CD4-positive, alpha-beta T cell treated with Interleukin-15 for 4 hours (primary cell): ENCODE measurements at places on chromosomes 7 and 10.
A peak's percentile ranks its signal among the peaks of the same experiment; 100 is the strongest.

DNA sequence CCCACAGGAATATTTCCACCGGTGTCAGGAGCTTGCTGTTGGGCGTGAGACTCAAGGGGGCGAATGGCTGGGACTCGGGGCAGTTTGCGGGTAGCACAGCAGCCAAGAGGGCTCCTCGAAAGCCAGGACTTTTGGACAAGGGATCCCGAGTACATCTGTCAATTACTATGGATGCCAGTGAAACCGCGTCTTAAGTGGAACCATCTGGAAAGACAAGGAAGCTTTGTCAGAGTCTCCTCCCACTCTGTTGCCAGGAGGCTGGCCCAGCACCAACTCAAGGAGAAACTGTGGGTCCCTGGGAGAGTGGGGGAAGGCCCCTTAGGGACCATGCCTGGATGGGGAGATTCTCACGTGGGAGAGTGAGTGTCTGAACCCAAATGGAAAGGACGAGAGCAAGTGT is 57.1 kb downstream of the C10orf143 start:
- DNase-seq, result no peak

- peak; percentile 16 for DNase-seq
These were observed 340.9 kb downstream of the LRMDA start for GRCh38 chr10:75772153-75772887.

DNA sequence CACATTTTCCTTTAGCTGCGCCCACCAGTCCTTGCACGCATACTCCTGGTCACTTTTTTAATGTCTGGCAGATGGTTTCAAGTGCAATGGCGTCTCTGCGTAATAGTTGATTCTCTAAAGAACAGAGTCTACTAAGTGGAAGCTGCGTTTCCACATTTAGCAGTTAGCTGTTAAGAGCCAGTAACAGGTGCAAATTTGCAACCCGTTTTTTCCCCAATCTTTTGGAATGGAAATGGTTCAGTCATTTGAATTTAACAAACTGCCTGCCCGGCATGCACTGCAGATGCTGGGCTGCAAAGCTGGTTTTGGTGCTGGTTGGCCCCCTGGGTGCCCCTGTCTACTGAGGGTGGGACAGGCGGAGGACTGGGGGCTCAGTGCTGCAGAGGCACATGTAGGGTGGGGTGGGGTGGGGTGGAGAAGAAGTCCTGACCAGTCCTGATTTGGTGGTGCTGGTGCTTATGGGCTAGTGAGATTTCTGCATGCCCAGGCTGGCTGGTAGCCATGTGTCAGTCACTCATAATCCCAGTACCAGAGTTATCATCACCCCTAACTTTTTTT is 43.9 kb downstream of the CUX1 start:
- no peak for DNase-seq

DNA sequence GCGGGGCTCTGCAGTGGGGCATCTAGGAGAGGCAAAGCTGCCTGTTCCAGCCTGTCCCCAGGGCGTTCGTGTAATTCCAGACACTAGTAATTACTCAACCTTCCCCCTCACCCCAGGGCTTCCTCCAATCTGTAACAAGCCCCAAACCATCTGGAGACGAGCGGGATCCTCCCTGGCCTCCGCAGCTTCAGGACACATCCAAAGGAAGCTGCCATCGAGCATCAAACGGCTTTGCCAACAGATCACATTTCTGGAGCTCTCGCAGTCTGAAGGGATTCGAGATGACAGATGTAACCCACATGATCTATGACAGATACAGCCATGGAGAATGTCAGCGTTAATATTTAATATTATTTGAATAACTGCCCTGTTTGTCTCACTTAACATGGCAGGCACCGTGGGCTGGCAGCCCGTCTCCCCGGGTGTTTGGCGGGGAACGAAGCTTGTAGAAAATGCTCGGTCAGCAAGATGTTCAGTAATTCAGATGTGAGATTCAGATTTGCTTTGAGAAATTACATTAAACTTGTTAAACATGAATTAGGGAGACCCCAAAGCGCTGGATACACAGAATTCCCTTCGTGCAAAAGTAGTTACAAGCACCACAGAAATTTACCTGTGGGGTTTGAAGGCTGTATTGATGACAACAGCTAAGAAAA is 108.5 kb upstream of the C7orf33 start:
- no peak for DNase-seq

DNA sequence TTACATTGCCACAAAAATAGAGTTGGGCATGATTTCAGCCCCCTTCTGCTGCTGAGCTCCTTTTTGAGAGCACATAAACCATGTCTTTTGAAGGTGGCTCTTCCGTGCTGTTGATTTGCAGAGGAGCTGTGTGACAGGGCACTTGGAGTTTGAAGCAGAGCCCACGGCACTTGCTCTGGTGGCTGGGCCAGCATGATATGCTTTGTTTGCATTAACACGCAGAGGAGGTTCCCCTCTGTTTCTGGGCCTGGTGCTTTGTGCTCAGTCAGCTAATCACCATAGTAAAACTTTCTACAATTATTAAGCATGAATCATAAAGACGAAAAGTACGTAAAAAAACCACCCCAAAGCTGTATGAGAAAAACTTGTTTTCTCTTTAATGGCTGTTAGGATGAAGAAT is 40.1 kb downstream of the RBM33 start:
- DNase-seq, result no peak

DNA sequence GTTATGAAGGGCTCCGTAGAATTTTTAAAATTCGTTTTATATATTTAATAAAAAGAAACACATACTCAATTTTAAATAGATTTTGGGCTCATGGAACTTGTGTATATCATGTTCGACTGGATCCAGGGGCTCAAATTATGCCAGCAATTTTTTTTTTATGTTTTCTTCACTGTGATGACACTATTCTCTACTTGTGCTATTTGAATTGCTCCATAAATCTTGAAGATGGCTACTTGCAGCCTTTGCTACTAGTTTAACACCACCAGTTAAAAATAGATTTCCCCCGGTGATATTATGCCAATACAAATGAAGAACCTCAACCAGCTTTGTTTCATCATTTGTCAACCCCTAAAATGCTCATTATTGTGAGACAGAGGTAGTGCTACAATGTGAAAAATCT is 933.2 kb downstream of the IPMK start:
- no peak for DNase-seq

- DNase-seq, result no peak
These were observed 46.2 kb upstream of the EZH2 start for GRCh38 chr7:148930335-148930734.

DNA sequence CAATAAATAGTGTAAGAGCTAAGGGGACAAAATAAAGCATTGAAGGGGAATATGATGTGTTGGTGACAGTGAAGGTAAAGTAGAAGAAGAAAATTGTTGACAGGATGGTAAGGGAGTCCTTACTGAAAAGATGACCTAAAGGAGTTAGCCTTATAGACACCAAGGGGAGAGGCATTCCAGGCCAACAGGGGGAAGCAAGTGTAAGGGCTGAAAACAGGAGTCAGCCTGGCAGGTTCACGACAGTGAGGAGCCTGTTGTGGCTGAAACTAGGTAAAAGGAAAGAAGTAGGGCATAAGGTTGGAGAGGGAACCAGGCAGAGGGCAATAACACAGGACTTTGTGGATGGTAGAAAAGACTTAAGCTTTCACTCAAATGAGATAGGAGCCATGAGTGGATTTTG is 34.0 kb downstream of the PNLIPRP3 start:
- DNase-seq, result no peak

GRCh38 chr10:72038458-72039001 is 49.8 kb downstream of the SPOCK2 start:
- no peak for DNase-seq

DNA sequence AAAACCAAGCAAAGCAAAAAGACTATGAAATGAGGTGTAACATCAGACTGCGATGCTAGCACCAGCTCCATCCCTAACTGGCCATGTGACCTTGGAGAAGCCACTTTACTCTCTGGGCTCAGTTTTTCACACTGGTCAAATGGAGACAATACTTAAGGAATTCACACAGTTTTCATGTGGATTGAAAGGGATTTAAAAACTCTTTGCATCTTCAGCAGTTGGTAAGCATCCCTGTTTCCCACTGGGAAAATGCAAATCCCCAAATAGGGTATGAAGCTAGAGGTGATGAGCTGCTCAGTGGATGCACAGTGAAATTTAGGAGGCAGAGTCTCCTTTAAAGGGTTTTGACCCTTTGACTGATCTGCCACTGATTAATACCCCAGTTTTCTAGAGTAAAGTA is 240.7 kb downstream of the SORCS3 start:
- no peak for DNase-seq

- DNase-seq, result no peak
These were observed 412.2 kb upstream of the ZMIZ1 start for GRCh38 chr10:78656417-78657162.

DNA sequence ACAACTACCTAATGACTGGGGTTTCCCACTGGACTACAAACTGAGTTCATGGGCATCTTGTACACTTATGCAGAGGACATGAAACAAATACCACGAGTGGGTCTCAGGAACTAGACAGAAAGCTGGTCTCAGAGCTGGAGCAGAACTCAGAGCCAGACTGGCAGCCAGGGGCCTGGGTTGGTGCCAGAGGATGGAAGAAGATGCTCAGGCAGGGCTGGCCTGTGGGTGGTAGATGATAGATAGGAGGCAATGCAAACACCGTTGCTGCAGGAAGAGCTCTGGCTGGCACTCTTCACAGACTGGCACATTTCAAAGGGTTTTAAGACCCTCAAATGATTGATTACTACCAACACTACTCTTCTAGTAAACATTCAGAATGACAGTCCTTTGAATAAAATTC is 28.8 kb downstream of the ENO4 start:
- no peak for DNase-seq

DNA sequence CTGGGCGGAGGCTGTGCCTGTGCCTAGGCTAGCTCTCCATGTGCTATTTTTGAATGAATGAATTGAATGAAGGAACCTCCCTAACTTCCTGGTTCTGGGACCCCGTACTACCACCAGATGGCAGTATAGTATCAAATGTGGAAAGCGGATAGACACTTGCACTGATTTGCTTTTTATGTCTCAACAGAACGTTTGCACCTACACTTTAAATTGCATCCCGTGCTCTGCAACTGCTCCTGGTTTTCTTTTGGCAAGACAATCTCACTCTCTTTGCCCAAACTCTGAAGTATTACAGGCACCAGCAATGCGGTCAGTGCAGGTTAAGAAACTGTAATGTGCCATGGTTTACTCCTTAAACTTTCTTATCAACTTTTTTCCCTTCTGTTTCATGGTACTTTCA is 6.5 kb downstream of the FZD8 start:
- DNase-seq, result peak; percentile 64

DNA sequence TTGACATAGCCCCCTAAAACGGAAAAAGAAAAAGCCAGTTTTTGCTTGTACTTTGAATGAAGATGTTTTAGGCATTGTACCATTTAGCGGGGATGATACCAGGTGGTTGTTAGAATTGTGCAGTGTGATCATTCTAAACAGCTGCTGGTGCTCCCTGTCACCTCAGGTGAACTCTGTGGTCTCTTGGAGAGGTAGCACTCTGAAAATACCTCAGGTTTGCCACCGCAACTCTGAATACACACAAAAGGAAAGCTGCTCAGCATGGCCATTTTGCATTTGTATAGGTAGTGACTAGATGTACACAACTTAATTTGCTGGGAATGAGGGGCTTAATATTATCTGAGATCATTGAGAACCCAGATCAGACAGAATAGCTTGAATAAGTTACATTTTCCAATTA is 52.6 kb downstream of the PLEKHA8 start:
- DNase-seq, result no peak

GRCh38 chr7:46145412-46145811 is 224.3 kb upstream of the IGFBP3 start:
- no peak for DNase-seq

DNA sequence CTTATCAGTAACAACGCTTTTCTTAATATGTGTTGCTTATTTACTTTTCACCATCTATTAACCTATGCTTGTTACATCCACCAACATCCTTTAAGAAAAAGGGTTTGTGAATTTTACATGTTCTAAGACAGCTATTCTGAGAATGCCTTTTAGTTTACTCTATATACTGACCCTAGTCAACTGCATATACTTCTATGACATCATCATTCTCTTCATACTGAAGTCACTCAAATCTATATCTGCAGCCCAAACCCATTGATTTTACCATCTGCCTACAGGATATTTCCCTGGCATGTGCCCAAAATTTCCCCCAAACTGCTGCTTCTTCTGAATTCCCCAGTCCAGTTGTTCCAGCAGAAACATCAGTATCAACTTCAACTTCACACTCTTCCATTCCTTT is 94.6 kb upstream of the FAM204A start:
- no peak for DNase-seq

- DNase-seq, result no peak
These were observed 187.3 kb downstream of the DPY19L1 start for GRCh38 chr7:34849986-34850385.

GRCh38 chr7:139734395-139734794 is 43.4 kb downstream of the HIPK2 start:
- no peak for DNase-seq

GRCh38 chr7:55244006-55244745 is 121.0 kb upstream of the LANCL2 start:
- DNase-seq, result no peak

DNA sequence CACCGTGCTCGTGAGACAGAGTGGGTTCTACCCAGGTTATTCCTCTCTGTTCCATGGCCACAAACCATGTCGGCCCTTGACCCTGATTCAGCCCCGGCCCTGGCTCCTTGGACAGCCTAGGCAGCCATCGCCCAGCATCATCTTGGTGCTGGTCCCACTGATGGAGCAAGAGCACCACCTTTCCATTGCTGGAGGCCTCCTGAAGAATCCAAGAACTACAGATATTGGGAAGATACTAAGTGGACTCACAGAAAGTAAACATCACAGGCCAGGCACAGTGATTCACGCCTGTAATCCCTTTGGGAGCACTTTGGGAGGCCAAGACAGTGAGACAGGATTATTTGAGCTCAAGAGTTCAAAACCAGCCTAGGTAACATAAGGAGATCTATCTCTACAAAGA is 125.1 kb downstream of the NT5C2 start:
- DNase-seq, result no peak

DNA sequence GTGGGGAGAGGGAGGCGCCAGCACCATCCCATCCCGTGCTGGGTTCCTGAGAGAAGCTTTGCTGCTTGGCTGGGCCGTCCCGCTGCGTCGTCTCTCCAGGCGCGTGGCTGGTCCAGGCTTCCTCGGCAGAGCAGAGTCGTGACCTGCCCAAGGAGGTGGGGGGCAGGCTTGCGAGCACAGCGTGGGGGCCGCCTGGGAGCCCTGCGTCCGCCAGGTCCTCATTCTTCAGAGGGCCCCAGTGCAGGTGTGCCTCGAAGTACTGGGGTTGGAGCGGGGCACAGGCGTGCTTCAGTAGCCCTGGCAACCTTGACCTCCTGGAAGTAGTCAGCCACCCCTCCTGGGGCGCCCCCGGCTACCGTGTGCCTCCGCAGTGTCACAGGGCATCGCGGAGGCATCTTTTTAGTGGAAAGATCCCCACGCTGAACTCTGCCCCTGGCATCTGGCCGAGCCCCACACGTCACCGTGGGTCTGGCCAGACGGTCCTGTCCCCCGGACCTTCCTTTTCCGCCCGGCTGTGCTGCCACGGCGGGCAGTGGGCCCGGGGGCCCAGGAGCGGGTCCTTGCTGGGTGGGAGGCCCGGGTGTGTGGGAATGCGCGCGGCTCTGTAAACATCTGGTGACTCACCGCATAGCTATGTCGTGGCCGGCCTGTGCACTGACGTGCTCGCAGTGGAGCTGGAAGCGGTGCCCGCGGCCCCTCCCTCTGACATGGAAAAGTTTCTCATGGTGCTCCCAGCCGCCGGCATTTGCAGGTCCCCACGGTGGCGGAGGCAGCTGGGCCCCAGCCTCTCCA is 6.4 kb downstream of the MAFK start:
- no peak for DNase-seq
